ENCODE measurements at places on chromosomes 5 and 9.
A peak's percentile ranks its signal among the peaks of the same experiment; 100 is the strongest.

DNA sequence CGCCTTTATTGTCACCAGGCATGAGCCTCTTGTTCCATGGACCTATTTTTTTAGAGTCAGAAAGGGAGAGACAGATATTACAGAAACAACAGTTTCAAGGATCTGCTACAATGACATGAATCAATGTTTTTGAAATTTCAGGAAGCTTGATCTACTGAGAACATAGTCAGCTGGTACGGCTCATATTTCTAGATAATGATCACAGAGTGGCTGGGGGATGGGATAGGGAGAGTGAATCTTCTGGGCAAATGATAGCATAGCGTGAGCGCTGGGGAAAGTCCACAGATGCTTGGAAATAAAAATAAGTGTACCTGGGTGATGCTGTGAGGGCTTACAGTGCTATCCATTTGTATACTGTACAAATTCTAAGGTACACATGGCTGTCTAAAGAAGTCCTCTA, 340.4 kb downstream of the EBF1 start:
- DNase-seq, result no peak

- no peak for DNase-seq
These were observed 18.0 kb downstream of the KLF4 start for GRCh38 chr9:107471552-107471951.

GRCh38 chr9:132849185-132849706, 28.8 kb downstream of the AK8 start:
- no peak for DNase-seq

DNA sequence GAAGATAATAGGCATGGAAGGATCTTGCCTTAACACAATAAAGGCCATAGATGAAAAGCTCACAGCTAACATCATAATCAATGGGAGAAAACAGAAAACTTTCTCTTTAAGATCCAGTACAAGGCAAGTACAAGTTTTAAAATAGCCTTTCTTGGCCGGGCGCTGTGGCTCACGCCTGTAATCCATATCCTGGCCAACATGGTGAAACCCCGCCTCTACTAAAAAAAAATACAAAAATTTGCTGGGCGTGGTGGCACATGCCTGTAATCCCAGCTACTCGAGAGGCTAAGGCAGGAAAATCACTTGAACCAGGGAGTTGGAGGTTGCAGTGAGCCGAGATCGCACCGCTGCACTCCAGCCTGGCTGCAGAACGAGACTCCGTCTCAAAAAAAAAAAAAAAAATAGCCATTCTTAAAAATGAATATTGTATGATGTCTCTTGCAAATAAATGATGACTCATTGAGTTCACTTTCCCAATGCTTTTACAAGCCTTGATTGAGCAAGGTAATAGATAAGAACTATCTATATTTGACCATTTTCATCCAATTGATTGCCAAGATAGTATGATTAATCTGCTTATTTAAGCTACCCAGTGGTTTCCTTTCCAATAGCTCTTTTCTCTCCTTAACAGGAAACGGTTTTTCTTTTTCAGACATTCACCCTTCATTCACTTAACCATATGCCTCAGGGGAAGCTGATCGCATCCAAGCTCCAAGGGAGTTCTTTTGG, 15.8 kb downstream of the CCDC152 start:
- DNase-seq, result no peak

DNA sequence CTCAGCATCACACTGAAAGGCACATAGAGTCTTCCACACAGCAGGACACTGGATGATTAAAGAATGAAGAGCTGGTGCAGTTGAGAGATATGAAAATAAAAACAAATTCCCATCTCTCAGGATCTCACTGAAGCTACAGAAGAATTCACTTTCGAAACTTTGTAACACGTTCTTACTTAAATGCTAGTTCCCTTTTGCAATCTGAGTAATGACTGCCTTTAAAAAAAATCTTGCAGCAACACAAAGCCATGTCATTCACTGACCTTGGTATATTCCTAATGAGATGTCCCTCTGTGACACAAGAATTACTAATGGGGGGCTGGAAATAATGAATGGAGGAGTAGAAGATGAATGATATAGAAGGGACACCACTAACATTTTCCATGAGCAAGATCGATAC, 201.8 kb downstream of the GLIS3 start:
- no peak for DNase-seq

DNA sequence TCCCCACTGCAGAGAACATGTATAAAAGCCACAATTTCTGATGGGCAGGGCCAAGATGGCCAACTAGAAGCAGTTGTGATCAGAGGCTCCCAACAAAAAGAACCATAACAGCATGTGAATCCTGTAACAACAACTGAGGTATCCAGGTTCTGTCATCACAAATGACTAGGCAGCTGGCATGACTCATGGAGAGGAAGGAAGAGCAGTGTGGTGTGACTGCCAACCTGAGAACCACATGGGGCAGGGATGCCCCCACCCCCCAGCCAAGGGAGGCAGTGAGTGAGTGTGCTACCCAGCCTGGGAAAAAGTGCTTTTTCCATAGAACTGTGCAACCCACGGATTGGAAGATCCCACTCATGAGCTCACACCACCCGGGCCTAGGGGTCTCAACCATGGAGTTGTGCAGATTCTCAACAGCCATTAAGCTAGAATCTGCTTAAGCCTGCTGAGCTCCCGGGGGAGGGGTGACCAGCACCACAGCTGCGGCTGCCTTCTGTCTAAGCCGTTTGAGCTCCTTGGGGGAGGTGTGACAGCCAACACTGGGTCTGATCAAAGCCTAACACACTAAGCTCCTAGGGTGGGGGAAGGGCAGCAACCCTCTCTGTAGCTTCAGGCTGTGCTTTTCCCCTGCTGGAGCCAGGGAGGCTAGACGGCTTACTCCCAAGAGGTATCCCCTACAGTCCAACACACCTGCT, 80.1 kb upstream of the DMAC1 start:
- peak; percentile 65 for DNase-seq

- peak; percentile 31 for DNase-seq
These were observed 42.5 kb downstream of the KCNIP1 start for GRCh38 chr5:170546282-170546681.

DNA sequence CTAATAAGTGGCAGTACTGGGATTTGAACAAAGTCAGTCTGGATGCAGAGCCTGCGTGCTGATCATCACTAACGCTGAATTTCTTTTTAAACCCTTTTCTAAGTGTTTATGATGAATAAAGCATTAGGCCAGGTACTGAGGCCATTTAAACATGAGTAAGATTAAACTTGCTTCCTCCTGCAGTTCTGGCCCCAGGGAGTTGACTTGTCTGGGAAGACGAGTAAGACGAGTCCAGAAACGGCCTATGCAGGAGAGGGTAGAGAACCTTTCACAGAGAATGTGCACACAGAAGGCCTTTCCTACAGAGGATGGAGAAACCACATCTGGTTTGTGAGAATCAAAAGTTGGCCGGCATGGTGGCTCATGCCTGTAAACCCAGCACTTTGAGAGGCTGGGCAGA, 42.9 kb downstream of the SPRY4 start:
- no peak for DNase-seq

- DNase-seq, result no peak
These were observed 35.9 kb downstream of the ARPC5L start for GRCh38 chr9:124897570-124898460.

GRCh38 chr5:135714126-135714894, 120.2 kb upstream of the SLC25A48 start:
- DNase-seq, result no peak

DNA sequence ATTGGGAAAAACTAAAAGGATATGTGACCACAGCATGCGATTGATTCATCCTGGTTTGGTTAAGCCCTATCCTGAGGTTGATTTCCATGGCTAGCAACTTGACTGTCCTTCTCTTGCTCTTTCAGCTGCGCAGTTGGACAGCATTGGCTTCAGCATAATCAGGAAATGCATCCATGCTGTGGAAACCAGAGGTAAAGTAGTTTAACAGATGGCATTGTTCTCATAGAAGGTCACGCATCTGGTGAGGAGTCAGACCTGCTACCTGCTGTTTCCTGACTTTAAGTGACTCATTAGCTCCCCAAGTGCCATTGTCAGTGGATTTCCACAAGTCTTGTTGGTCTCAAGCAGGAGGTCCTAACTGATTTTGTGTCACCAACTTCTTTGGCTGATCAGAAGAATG, 266.9 kb downstream of the ARHGAP26 start:
- no peak for DNase-seq

- no peak for DNase-seq
These were observed 45.6 kb downstream of the COL15A1 start for GRCh38 chr9:98989036-98990000.

GRCh38 chr9:6968271-6968670, 210.5 kb downstream of the KDM4C start:
- DNase-seq, result no peak

GRCh38 chr5:122304471-122305215, 7.4 kb upstream of the SNCAIP start:
- DNase-seq, result no peak

- no peak for DNase-seq
These were observed 506.3 kb upstream of the WWC1 start for GRCh38 chr5:167785106-167785505.

DNA sequence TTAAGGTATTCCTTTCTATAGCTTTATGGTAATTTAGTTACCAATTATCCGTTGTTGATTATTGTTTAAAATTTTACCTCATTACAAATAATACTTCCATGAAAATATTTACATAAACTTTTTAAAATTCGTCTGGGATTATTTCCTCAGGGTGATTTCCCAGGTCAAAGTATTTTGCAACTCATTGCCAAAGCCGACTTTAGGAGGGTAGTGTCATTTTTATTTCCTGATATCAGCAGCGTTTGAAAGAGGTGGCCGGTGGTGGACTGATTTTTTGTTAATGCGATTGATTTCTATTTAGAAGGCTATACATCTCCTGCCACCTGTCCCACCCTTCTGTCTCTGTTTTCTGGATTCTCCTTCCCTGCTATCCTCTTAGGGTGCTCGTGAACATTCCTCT, 4.3 kb downstream of the ADAMTS16 start:
- DNase-seq, result no peak

- DNase-seq, result no peak
These were observed 38.2 kb downstream of the PRRC2B start for GRCh38 chr9:131432050-131432449.

DNA sequence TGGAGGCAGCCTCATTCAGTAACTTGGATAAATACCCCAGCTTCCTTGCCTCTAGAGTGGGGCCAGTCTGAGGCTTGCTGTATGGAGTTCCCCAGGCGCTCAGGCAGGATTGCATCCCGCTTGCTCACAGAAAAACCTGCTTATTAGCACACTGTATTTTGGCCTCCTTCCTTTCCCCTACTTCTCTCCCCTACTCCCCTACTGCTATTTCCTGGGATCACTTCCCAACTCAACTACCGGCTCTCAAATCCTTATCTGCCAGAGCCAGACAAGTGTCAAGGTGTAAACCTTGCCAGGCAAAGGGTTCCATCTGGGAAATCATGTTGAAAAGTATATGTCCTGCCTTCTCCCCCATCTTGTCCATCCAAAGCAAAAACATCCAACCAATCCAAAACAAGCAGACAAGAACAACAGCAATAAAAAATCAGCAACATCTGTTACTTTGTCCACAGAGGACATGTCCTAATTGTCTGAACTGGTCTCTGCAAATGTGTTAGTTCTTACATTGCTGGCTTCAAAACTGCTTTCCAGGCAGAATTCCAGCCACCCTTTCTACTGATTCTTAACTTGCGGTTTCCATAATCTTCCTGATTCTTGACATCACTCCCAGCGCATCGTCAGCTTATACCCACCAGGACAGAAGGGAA, 164.1 kb upstream of the SEMA6A start:
- DNase-seq, result no peak

GRCh38 chr9:123344192-123344949, 11.6 kb upstream of the CRB2 start:
- DNase-seq, result no peak

- DNase-seq, result no peak
These were observed 181.3 kb downstream of the SNCAIP start for GRCh38 chr5:122493091-122494021.

DNA sequence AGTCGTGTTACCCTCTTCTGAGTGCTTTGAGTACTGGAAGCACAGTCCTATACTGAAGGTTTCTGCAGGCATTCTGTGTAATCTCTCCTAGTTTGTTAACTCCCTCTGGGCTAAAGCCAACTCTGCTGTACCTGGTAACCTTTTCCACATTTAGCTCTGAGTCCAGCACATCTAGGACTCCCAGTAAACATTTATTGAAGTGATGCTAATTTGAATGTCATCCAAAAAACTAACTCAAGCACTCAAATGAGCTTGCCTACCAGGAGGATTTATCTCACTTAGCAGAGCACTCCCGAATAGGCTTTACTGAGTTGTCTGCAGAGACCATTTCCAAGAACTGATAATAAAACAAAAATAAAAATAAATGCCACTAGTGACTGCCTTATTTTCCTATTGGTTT, 79.5 kb upstream of the NFIB start:
- DNase-seq, result no peak

DNA sequence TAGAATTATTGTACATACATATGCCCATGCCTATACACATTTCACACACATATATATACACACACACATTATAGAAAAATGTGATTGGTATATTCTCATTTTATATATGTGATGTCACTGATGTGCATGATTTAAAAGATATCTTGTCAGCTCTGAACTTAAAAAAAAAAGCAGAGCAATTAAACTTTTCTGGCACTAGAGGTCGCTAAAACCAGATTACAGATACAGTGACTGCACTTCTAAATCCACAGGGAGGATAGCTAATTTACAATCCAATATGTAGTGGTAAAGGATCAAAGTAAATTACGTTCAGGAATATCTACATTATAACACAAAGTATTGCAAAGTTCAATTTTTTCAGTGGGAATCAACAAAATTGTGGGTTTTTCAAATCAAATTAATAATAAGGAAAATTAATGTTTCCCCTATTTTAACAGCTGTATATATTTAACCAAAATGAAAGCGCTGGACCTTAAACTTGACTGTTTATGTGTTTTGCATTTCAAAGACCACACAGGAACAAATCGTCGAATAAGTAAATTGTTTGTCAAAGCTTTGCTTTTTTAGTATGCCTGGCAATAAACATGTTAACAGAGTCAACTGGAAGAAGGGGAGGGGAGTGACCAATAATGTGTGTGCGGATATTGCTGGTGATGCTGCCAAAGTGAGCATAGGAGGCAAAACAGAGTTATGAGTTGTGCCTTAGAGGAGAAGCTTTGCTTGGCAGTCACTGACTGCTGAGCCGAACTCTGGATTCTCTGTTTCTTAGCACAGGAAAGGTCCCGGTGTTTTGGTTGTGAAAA, 1201.4 kb upstream of the C9orf72 start:
- no peak for DNase-seq

DNA sequence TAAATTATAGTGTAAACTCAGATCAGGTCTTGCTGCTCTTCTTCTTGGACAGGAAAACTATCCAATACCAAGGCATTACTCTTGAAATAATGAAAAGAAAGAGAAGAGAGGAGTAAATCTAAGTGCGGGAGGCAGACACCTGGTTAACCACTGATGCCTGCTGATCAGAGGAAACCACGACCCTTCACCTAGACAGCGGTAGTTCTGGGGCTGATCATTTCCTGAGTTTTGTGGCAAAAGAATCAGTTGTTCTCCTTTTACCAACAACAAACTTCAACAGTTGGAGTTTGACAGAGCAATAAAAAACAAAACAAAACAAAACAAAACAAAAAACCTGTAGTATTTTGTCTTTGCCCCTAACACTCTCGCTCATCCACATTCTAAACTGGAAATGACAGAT, 3.0 kb downstream of the RLN1 start:
- no peak for DNase-seq

- DNase-seq, result no peak
These were observed 27.6 kb downstream of the TPD52L3 start for GRCh38 chr9:6355728-6356127.

GRCh38 chr9:86902991-86903733, 44.1 kb downstream of the GAS1 start:
- no peak for DNase-seq
